Astrocyte (in vitro differentiated cells and primary cell): ENCODE measurements at places on chromosomes 2 and 18. TPM values are rescaled to one million over a fixed set of nuclear protein-coding genes. Genes with fewer than 3 reads are reported as not detected.

- no peak overlapping the region for H3K4me3 ChIP-seq
- H3K36me3 ChIP-seq = no peaks in the 10 kb centered on the region
- H3K4me1 ChIP-seq = no peaks in the 10 kb centered on the region
- H3K27me3 ChIP-seq = no peaks in the 10 kb centered on the region
- H3K27ac ChIP-seq = no peak overlapping the region
These were observed 24.2 kb downstream of the TMEM18 start for GRCh38 chr2:652881-653480.

GRCh38 chr2:37196320-37197195 is at the start of gene CEBPZOS:
Gene CEBPZOS, plus strand, starts transcription at chr2:37196496. Its CDS starts 3,209 bp downstream, at chr2:37199705.
- H3K4me3 ChIP-seq = peak within 1 kb of the TSS; percentile 88
- H3K4me1 ChIP-seq = peaks cover 10% of the 10 kb centered on the region
- H3K36me3 ChIP-seq = peaks cover 8% of the 10 kb centered on the region
- H3K27me3 ChIP-seq = no peaks in the 10 kb centered on the region
- H3K27ac ChIP-seq = peak within 1 kb of the TSS; percentile 80

ALLC gene
- not detected in 2 replicates for total RNA-seq

KCNJ3 gene
- total RNA-seq = not detected in 2 replicates

GRCh38 chr2:8003462-8004075 is 678.3 kb upstream of the ID2 start:
- DNase-seq = peak; percentile 52
- H3K36me3 ChIP-seq = no peaks in the 10 kb centered on the region
- H3K27me3 ChIP-seq = no peaks in the 10 kb centered on the region
- H3K4me1 ChIP-seq = no peaks in the 10 kb centered on the region
- peak overlapping the region; percentile 27 for H3K27ac ChIP-seq

COLEC12 gene
- total RNA-seq = 11.6 and 13.2 TPM in 2 replicates

SPP2 gene
- not detected in 2 replicates for total RNA-seq
